ENCODE measurements at places on chromosomes 7 and 10.
A peak's percentile ranks its signal among the peaks of the same experiment; 100 is the strongest.

- no peak for DNase-seq
Observed at GRCh38 chr7:5589819-5590595, 166.4 kb upstream of the TNRC18 start.

DNA sequence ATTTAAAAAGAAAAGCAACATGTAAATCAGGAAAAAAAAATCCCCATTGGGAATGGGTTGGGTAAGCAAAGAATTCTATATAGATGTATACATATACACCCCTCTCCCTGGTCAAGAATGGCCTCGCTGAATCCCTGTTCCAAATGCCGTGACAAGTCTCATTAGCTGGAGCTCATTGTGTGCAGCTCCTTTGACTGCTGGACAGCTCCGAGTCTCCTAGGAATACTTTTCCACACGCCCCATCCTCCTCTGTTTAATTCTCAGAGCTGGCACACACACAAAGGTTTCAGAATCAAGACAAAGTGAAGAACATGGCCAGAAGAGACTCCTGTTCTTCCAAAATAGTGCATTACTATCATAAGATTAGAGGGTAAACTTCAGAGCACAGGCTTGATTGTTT is 130.9 kb upstream of the MKLN1 start:
- DNase-seq = no peak

DNA sequence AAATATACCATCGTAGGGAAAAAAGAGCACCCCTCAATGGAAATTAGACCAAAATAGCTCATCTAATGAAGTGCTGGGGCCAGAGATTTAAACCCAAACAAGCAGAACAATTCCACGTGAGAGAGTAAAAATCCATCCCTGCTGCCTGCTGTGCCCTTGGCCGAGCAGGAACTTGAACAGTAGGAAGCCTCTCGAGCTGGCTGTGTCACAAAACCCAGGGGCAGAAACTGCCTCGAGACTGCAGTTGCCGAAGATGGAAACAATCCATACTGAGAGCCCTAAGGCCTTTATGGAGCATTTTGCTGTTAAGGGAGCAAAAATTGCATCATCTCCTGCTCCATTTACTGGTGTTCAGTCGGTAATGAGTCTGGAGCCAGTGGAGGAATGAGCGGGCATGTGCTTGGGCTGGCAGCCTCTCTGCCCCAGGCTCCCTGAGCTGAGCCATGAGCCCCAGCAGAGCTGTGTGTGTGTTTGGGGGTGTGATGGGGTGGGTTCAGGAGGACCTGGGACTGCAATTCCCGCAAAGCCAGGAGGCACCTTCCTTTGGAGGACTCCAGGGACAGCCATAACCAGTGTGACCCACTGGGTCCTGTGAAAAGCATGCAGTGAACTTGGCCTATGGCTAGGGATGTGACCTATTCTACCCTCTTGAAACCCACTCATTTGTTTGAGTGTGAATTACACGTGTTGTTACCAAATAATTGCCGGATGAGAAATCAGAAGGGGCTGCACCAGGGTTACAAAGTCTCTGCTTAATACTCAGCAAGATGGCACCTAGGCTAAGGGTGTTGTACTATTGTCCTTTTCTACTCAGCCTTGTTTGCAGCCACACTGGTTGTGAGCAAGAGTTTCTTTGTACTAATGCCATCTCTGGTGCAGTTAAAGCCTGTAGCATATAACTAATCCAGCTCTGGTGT is 58.3 kb downstream of the CDHR3 start:
- DNase-seq = no peak

- peak; percentile 3 for DNase-seq
Observed at GRCh38 chr10:72088889-72089575, 681 bp upstream of the SPOCK2 start.

DNA sequence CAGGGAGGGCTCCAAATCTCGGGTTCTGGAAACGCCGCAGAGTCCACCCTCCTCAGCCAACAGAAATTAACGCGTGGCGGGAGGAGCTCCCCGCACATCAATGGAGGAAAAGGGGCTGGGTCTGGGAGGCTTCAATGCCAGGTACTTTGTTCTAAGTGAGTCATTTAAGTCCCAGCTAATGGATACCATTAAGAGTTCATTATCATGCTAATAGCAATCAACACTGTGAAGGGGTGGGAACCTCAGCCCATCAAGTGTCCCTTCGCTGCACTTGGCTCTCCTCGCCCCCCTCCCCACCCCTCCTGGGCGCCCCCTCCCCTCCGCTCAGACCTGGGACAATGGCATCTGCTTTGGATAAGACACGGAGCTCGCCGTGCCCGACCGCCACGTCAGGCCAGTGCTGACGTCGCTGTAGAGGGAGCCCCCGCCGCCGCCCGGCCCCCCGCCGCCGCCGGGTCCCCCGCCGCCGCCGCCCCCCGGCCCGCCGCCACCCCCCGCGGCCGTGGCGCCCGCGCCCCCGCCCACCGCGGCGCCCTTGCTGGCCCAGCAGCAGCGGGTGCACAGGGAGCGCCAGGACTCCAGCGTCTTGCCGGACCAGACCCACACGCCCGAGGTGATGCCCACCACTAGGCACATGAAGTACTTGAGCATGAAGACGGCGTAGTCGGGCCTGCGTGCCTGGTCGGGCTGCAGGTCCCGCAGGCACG is 2.9 kb downstream of the FZD8 start:
- DNase-seq = no peak

GRCh38 chr7:134785842-134786241 is 6.4 kb downstream of the CALD1 start:
- no peak for DNase-seq

GRCh38 chr7:122584676-122585251 is 114.2 kb downstream of the RNF133 start:
- DNase-seq = no peak

DNA sequence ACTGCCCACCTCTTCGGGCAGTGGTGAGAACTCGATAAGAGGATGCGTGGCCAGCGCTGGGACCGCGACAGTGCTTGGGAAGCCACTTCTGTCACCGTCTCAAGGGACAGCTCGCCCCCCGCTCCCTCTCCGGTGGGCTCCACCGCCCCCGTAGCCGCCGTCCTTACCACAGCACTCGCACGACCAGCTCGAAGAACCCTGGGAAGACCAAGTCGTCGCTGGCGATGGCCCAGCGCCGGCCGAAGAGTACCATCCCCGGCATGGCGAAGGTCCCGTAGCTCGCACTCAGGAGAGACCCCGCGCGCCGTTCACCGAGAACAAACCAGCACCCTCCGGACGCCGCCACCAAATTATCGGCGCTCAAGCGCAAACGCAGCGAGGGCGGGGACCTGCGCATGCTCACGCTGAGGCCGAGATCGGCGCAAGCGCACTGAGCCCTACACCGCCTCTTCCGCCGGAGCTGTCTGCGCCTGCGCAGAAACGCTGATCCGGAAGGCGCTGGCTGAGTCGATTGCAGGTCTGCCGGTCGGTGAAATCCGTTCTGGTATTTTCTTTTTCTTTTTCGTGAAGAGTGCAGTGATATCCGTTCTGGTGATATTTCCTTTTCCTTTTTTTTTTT is at the start of gene DAGLB:
DAGLB (minus strand) TSS at position 374 of the 619 bp plus-strand sequence; CDS start at position 262, 112 bp downstream.
- peak; percentile 75 for DNase-seq

GRCh38 chr7:137825489-137825888 is 21.3 kb downstream of the DGKI start:
- no peak for DNase-seq

DNA sequence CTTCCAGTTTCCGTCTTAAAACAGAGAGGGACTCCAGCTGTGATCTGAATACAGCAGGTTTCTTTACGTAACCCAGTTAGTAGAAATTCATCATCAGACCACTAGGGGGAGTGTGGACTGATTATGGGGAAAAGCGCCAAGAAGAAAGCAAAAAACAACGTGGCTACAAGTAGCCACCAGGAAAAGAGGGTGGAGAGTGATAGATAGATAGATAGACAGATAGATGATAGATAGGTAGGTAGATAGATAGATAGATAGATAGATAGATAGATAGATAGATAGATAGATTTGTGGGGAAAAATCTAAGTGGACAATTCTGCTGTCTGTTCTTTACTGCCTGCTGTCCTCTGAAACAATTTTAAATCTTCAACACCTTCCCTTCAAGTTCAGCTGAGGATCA is 12.7 kb upstream of the AKR1B10 start:
- DNase-seq = peak; percentile 52

DNA sequence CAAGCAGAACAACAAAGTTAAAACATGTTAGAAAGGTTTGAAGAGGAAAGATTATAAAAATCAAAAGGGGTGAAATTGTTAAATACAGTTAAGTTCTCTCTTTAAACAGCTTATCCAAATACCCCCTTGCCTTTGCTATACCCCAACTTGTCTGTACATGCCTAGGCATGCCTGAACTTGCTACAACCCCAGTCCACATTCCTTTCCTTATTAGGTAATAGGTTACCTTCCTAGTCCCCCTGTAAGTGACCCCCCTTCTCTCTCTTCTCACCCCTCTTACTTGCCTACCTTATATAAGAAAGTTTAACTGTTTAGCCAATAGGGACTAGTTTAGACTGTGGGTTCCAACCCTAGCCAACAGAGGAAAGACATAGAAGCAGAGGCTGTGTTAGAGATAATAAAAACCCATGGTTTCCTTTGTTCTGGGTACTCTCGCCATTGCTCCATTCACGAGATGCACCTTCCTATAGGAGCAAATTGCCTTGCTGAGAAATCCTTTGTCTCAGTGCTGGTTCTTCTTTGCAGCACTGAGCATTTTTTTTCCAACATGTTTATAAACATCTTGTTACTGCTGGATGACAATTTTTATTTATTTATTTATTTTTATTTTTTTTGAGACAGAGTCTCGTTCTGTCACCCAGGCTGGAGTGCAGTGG is 282.2 kb upstream of the GALNT17 start:
- DNase-seq = no peak

DNA sequence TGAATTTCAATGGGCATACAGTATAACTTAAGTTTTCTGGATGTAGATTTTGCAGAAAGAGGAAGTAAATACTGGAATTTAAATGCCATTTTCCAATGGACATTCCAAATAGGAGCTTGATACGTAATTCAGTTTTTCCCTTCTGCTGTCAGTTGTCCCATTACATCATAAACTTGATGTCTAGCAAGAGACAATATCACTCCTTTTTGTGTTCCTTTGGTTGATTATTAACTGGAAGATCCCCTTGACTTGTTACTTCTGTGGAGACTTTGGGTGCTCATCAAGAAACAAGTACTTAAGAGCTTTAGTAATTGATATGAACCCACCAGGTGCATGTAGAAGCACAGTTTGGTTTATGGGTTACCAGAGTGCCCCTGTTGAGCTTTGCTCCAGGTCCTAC is 116.1 kb downstream of the ST7 start:
- no peak for DNase-seq

DNA sequence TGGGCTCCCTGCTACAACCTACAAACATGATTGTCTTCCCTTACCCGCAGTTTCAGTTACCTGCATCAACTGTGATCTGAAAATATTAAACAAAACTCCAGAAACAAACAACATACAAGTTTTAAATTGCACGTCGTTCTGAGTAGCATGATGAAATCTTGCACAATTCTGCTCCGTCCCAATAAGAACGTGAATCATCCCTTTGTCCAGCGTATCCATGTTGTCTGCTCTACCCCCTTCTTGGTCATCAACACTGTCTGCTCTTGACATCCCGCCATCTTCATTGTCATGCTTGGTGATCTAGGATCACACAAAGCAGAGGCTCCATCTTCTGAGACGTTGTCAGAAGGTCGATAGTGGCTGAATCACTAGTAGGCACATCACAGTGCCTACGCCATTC is 53.9 kb downstream of the ACADSB start:
- DNase-seq = no peak

GRCh38 chr7:110386006-110386405 is 704.9 kb upstream of the LRRN3 start:
- no peak for DNase-seq

GRCh38 chr10:104069613-104070012 is 16.1 kb downstream of the COL17A1 start:
- no peak for DNase-seq

DNA sequence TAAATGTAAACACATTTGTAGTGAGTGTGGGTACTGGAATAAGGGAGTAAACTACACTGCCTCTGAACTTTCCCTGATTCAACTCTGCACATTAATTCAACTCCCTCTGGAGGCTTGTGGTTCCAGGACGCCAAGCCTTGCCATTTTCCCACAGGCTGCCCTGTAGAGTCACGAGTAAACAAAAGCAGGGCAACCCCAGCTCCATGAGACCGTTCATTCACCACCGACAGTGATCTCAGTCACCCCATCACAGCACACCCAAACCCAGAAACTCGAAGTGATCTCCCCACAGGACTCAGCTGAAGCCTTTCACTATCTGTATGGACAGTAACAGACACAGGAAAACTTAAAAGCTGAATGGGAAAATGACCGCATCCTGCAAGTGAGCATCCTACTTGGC is 218.8 kb upstream of the FRMD4A start:
- no peak for DNase-seq

DNA sequence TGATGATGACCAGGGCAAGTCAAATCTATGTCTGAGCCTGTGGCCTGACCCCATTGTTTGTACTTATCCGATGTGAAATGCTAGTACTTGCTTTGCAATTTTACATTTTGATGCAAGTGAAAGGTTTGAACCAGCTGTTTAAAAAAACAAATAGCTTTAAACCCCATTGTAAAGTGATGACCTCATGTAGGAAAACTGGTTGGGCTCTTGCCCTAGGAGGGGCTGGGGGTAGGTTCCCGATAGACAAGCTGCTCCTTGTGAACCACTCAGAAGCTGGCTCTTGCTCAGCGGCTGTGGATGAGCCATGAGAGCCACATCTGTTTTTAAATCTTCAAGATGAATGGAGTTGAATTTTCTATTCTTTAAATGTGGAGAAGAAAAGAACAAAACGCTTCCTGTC is 185.3 kb downstream of the WDR11 start:
- DNase-seq = no peak

GRCh38 chr7:102285540-102286236 is 980 bp upstream of the SH2B2 start:
- no peak for DNase-seq

GRCh38 chr7:197413-198335 is 5.3 kb downstream of the FAM20C start:
- no peak for DNase-seq

GRCh38 chr10:75544386-75544785 is 113.0 kb downstream of the LRMDA start:
- DNase-seq = no peak

GRCh38 chr7:138873220-138873892 is 75.4 kb upstream of the ATP6V0A4 start:
- DNase-seq = no peak

- DNase-seq = no peak
Observed at GRCh38 chr10:26690731-26691475, 6.6 kb upstream of the PDSS1 start.

- DNase-seq = no peak
Observed at GRCh38 chr7:74254858-74255379, 720 bp upstream of the RFC2 start.

GRCh38 chr7:156927571-156928405 is 21.7 kb upstream of the NOM1 start:
- DNase-seq = no peak

GRCh38 chr10:61130366-61130765 is 186.4 kb upstream of the RHOBTB1 start:
- no peak for DNase-seq
